ENCODE measurements at places on chromosomes 13 and 19. TPM values are rescaled to one million over a fixed set of nuclear protein-coding genes. Genes with fewer than 3 reads are reported as not detected.
A peak's percentile ranks its signal among the peaks of the same experiment; 100 is the strongest.

- peak; percentile 88 for DNase-seq
These were observed 13.1 kb upstream of the NANOS2 start for GRCh38 chr19:45927565-45928261.

DNA sequence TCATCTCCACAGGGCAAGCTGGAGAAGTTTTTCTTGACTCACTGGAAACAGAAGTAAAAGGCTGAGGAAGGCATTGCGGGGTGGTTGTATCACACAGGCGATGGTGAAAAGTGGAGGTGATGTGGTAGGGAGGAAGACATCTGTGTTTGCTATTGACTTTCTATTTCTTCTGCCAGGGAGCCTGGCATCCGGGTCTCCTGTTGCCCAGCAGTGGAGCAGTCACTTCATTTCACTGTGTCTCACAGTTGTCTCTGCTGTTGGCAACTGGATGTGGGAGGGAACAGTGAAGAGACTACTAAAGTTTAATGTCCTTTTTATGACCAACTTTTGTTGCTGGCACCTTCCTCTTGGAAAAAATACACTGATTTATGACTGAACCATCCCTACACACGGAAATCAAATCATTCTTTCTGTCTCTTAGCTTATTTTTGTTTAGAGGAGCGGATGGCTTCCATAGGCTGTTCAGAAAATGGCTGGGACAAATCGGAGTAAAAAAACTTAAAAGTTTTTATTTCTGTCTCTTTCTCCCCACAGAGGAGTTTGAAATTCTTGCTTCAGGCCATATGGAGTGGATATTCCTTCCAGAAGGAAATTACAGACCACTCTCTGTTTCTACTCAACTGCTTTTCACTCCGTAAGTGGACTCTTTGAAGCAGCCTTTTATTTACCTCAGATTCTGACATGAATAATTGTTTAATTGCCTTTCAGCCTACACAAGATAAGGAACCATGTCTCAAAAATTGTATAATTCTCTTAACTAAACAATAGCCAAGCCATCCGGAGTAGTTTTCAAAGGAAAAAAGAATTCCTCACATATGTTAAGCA lies 23.8 kb upstream of the MEDAG start:
- DNase-seq, result no peak

DNA sequence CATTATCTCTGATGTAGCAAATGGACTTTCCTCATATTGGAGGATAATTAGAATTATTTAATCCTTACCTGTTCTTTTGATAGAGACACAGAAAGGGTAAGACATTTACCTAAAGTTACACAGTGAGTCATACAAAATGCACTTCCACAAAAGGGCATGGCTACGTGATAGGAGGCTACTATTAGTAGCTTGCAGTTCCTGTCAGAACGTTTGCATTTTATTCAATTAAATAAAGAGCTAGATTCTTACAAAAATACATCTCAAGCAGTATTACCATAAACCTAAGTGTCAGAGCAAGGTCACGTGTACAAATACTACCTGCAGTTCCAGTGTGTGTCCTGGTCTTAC lies 120.6 kb downstream of the ESD start:
- DNase-seq, result no peak

DNA sequence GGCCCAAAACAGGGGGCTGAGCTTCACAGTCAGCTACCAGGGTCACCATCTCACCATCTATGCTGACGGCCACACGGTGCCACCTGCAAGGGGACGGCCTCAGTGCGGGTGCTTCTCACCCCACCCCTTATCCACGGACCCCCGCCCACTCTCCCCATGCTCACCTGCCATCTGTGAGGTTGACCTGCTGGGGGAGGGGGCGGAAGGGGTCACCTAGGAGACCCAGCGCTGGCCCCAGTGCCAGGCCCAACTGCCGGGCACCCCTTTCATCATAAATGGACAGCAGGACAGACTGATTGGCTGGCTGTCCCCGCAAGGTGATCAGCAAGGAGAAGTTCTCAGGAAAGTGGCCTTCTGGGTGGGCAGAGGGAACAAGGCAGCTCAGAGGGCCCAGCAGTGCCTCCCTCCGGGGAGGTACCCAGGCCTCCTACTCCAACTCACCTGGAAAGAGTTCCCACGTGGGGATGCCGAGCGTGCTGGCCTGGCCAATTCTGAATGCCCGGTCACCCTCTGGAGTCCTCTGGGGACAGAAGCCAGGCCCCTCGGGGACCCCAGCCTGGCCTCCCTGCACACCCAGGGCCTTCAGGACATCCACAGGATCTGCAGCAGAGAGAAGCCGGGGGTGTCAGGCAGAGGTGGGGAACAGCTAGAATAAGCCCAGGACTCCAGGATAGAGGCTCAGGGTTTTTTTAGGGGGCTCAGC lies 4.5 kb downstream of the COL5A3 start:
- no peak for DNase-seq

Gene PLPP2
- 0.48 TPM for total RNA-seq
